ENCODE measurements at places on chromosomes 12 and 14.

- no peak for DNase-seq
Measured at GRCh38 chr12:128637642-128638606, 185.8 kb downstream of the SLC15A4 start.

DNA sequence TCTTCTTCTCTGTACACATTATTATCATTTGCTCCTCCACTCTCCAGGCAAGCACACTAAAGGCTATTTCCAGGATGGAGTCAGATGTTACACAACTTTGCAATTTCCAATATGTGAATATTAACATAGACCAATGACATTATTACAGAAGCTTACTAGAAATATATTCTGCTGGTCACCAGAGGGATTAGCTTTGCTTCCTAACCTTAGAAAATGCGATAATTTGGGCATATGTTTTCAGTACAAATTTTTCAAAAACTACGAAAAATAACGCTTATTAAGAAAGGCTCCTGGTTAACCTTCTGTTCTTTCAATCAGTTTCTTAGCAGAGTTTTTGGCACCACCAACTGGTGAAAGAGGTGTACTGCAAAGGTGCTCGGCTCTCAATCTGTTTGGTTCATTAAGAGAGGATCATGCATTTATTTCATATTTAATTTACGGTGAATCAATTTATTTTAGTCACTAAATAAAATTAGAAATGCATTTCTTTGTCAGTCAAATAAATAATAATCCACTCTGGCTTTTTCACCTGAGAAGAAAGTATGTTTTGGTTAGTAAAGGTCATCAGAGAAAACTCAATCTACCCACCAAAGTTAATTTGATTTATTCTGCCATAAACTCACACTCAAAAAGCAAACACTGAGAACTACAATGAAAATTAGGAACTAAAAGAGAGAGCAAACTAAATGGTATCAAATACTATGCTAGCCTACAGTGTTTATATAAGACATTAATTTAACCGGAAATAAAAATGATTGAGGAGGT lies 39.2 kb downstream of the EFCAB11 start:
- DNase-seq, result peak; percentile 40

DNA sequence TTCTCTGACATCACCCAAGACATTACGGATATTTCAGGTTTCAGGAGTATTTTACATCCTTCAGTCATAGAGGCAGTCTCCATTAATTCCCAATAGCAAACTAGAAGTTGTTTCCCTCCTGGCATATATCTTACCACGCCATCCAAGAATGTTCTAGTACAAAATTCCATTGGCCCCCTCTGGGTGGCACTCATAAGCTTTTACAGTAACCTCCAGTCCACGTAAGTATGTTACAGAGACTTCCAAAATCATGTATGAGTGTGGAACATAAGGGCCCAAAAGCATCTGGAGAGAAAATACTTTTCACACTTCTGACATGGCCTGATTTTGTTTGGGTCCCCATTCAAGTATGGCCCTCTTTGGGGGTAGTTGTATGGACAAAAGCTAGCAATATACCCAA lies 58.1 kb upstream of the DHRS4 start:
- DNase-seq, result no peak

DNA sequence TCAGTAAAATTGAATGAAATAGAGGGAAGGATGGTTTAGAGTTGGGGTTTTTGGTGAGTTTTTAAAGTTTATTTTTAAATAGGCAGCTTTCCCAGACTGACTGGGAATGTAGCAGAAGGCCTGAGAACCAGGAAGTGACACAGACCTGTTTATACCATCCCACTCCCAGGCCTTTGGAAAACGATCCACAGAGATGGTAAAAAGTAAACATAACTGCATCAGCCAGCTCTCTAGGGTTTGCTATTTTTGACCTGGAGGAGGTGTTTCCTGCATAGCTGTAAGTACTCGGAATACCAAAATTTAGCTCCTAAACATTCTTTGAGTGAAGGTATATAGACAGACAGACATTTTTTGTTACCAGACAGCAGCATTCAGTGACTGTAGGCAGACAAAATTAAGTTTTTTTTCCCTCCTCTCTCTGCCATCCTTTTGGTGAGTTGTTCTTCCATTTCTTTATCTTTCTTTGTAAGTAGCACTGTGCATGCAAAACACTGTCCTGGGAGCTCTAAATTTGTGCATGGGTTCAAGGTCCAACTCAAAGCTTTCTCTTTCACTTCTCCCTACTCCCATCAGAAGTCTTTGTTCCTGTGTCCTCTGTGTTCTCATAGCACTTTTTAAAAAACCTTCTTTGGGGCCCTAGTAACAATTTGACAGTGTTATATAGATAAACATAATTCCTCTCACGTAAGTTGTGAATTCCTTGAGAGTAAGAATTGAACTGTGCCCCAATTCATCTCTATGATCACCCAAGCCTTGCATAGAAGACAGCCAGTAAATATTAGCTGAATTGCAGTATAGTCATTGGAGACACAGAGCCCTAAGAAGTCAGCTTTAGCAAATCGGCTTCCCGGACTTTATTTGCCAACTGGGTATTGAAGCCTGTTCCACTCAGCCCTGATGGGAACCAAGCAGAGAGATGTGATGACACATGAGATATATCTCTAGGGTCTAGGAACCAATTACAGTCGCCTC lies 37.4 kb downstream of the SUSD6 start:
- no peak for DNase-seq

GRCh38 chr12:48977290-48978281 lies 536 bp upstream of the WNT1 start:
- DNase-seq, result peak; percentile 69

GRCh38 chr12:21769307-21769706 lies 5.2 kb downstream of the KCNJ8 start:
- DNase-seq, result no peak

DNA sequence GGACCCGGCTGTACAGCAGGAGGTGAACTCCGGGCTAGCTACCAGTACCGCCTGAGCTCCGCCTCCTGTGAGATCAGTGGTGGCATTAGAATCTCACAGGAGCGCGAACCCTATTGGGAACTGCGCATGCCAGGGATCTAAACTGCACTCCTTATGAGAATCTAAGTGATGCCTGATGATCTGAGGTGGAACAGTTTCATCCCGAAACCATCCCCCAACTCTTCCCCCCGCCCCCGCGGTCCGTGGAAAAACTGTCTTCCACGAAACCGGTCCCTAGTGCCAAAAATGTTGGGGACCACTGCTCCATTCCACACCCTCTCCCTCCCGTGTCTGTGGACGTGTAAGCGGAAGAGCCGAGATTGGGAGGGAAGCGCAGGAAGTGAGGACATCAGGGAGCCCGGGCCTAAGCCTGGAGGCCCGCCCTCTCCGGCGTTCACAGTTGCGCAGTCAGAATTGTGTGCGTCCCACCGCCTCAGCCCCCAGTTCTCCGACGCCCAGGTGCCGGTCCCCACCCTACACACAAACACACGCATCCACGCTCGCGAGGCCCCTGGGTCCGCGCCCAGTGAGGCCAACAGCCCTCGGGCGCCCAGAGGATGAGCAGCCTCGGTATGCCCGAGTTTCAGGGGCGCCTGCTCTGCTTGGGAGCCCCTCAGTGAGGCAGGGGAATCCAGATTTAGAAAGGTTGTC lies 1.8 kb upstream of the RNASE4 start:
- DNase-seq, result peak; percentile 49

- no peak for DNase-seq
Measured at GRCh38 chr12:63941166-63941800, 96.8 kb downstream of the SRGAP1 start.

GRCh38 chr12:116236148-116236731 lies 41.3 kb downstream of the MED13L start:
- peak; percentile 11 for DNase-seq

DNA sequence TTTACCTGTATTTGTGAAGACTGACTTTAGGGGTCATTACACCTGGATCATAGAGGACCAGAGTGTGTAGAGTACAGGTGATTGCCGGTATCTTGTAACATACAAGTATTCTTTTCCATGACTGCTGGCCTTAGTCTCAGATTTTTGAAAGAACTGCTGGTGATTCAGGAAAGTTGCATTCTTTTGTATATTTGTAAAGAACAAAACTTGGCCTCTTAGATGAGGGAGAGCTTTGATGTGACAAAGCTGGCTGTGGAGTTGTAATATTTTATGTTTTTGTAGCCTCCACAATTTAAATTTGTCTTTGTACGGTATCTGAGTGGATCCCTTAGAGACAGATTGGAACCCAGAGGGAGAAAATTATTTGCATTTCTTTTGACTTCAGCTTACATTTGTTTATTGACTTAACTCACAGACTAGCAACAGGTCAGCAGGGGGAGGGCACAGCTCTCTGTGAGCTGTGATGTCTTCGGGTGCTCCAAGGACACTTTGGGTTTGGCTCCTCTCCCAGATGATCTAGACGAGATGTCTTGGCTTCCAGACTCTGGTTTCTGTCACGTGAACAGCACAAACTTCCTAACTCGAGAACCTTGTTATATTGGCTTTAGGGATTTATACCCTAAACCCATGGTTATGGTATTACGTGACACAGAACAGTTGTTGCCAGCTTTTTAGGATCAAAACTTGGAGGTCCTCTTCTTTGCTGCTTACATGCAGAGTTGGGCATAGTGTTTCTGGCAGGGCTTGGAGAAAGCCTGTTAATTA lies 65.9 kb downstream of the DAAM1 start:
- no peak for DNase-seq

DNA sequence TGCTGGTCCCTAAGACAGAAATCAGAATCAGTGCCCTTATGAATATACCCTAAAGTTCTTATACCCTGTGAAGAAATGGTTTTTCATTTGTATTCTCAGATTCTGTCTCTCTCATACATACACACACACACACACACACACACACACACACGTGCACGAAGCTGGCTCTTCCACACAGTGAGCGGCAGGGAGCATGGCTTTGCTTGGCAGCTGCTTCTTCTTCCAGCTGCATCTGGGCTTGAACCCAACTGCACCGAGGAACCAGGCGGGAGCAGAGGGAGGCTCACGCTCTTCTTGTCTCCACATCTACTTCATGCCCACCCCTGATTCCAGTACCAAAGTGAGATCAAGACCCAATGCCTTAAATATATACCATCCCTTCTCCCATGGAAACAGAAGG lies 19.4 kb downstream of the GRIN2B start:
- DNase-seq, result no peak

- no peak for DNase-seq
Measured at GRCh38 chr14:58947156-58947555, 241.3 kb upstream of the DAAM1 start.

DNA sequence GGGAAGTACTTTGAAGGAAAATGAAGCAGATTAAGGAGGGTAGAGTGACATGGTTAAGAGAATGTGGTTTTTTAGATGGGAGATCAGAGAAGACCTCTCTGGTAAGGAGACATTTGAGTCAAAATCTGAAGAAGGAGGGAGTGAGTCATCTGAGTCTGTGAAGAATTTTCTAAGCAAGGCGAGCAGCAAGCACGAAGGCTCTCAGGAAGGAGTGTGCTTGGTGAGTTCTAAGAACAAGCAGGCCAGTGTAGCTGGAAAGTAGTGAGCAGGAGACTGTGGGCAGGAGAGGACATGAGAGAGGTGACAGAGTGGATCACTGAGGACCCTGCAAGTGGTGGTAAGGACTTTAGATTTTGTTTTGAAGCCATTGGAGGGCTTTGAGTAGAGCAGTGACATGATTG lies 76.3 kb upstream of the FUT8 start:
- DNase-seq, result peak; percentile 8

GRCh38 chr12:89432396-89432795 lies 80.1 kb upstream of the DUSP6 start:
- no peak for DNase-seq
